ENCODE measurements at places on chromosomes 3 and 15.

DNA sequence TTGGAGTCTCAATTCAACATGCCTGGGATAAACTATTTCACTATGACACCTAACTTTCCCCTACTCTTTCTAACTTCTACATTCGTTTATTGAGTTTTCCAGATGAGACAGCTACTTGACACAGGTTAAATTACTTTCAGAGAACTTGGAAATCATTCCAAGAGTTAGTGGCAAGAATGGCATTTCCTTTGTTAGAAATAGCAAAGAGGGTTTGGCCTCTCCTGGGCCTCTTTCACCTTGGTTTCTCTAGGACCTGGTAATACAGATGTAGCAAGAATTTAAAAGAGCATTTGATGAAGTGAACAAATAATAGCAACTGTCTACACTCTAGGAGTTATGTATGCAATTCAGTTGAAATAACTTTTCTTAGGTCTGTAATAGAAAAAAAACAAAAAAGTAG is 748.9 kb downstream of the MECOM start:
- DNase-seq: no peak
- no peaks in the 10 kb centered on the region for H3K4me1 ChIP-seq
- no peaks in the 10 kb centered on the region for H3K27me3 ChIP-seq
- H3K4me3 ChIP-seq: no peak overlapping the region
- H3K27ac ChIP-seq: no peak overlapping the region

DNA sequence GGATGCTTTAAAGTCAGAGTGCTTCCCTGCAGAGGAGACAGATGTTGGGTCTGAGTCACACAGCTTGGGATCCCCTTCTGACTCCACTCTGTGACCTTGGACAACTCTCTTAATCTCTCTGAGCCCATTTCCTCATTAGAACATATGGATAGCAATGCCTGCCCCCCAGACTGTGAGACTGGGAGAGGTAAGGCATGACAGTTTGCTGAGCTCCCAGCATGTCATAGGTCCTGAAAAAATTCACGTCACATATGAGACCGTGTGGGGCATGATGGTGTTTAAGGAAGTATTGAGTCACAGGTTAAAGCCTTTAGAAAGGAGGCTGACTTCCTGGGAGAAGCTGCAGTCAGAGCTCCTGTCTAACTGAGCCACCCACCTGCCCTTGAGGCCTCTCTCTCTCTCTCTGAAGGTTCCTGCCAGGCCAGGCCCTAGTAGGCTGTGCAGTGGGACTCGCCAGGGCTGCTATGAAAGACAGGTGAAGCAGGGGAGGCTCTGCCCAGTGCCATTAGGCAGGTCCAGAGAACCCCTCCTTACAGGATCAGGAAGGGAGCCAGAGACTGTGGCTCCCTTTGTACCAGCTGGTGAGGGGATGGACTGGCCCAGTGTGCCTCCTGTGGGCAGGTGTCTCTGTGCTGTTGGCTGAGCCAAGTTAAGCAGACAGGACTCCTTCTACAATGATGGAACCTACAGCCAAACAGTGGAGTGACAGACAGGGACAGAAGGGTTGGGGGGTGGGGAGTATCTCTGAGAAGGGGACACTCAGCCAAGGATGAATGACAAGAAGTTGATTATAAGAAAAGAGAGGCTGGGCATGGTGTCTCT is 19.5 kb upstream of the DOCK3 start:
- no peaks in the 10 kb centered on the region for H3K4me1 ChIP-seq
- H3K27ac ChIP-seq: peak overlapping the region; percentile 26
- DNase-seq: no peak
- H3K27me3 ChIP-seq: no peaks in the 10 kb centered on the region

DNA sequence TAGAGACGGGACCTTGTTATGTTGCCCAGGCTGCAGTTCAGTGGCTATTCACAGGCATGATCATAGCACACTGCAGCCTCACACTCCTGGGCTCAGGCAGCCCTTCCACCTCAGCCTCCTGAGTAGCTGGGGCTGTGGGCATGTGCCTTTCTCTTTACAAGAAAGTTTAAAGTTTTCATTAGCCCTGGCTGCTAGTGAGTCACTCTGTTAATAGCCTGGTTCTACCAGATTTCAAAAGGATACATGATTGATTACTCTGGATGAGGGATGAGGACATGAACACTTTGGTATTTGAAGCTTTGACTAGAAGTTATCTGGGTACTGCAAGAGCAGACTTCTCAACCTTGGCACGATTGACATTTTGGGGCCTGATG is 95.1 kb downstream of the DHX36 start:
- no peaks in the 10 kb centered on the region for H3K27me3 ChIP-seq
- H3K36me3 ChIP-seq: no peaks in the 10 kb centered on the region
- no peak overlapping the region for H3K27ac ChIP-seq
- no peak overlapping the region for H3K4me3 ChIP-seq
- DNase-seq: no peak
- no peaks in the 10 kb centered on the region for H3K4me1 ChIP-seq

DNA sequence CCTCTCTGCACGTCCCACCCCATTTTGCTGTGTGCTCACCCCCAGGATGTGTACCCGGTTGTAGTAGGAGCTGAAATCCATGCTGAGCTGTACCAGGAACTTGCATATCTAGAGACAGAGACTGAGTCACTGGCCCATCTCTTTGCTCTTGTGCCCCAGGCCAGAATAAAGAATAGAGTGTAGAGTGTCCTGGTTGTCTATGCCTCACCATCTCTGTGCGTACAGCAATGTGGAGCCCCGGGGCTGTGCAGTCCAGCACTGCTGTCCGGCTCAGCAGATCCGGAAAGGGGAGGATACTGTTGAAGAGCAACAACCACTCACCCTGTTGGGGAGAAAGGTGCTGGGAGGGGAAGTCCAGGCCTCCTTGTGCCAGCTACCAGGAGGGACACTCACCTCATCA is 2.6 kb downstream of the DALRD3 start:
- peaks cover 54% of the 10 kb centered on the region for H3K36me3 ChIP-seq
- no peaks in the 10 kb centered on the region for H3K27me3 ChIP-seq
- H3K4me1 ChIP-seq: peaks cover 20% of the 10 kb centered on the region
- no peak overlapping the region for H3K27ac ChIP-seq

DNA sequence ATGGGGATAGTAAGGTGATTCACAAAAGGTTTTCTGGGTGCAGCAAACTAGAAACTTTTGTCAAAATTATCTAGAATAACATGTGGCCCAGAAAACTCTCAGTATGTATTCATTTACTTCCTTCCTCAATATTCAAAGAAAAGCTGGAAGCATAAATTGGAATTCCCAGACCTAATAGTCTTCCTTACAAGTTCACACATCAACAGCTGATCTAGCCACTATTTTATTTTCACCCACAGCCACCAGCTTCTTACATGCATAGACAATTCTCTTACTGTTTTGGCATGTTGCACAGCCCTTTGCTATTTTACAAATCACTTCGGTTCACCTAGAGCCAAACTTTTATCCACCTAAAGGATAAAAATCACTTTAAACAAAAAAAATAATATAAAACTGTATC is 647.8 kb upstream of the CCDC54 start:
- no peaks in the 10 kb centered on the region for H3K27me3 ChIP-seq
- H3K27ac ChIP-seq: no peak overlapping the region
- H3K36me3 ChIP-seq: no peaks in the 10 kb centered on the region
- H3K4me1 ChIP-seq: no peaks in the 10 kb centered on the region
- no peak for DNase-seq

- H3K27ac ChIP-seq: no peak overlapping the region
- no peaks in the 10 kb centered on the region for H3K4me1 ChIP-seq
- H3K36me3 ChIP-seq: no peaks in the 10 kb centered on the region
- no peaks in the 10 kb centered on the region for H3K27me3 ChIP-seq
- no peak for DNase-seq
Observed at GRCh38 chr15:70203981-70204560, 106.4 kb upstream of the TLE3 start.

- no peak for DNase-seq
- H3K27ac ChIP-seq: no peak overlapping the region
- no peak overlapping the region for H3K4me3 ChIP-seq
Observed at GRCh38 chr3:14256561-14257342, 78.1 kb downstream of the LSM3 start.

DNA sequence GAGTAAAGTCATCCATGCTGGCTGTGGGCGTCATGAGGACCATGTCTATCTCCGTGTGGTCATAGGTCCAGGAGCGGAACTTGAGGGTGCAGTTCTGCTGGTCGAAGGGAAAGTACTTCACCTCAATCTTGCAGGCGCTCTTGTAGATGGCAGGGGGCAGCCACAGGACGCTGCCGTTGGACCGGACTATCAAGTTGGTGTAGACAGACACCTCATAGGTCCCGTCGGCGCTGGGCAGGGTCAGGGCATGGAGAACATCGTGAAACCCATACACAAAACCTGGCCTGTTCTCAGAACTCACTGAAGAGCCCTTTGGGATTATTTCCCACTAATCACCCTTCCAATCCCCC is 8.9 kb upstream of the CHRNA3 start:
- no peaks in the 10 kb centered on the region for H3K4me1 ChIP-seq
- H3K27me3 ChIP-seq: no peaks in the 10 kb centered on the region
- H3K4me3 ChIP-seq: no peak overlapping the region
- H3K36me3 ChIP-seq: no peaks in the 10 kb centered on the region
- DNase-seq: no peak

DNA sequence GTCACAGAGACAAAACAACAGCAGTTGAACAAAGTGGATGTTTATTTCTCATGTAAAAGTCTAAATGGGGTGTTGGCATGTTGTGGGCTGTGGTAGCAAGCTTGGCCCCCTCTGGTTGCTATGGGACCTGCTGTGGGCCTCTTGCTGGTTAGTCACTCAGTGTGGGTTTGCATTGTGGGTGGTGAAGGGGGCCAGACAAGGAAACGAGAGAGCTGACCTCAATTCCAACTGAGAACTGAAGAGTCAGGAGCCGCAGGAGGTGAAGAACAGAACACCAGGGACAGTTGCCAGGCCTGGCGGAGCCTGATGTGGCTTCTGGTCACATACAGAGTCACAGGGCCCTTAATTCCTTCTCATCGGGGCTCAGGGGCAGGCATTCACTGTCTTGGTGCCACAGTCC is 1.9 kb upstream of the ADPGK start:
- H3K4me3 ChIP-seq: no peak overlapping the region
- no peak for DNase-seq
- H3K36me3 ChIP-seq: no peaks in the 10 kb centered on the region
- H3K4me1 ChIP-seq: peaks cover 38% of the 10 kb centered on the region
- no peaks in the 10 kb centered on the region for H3K27me3 ChIP-seq

DNA sequence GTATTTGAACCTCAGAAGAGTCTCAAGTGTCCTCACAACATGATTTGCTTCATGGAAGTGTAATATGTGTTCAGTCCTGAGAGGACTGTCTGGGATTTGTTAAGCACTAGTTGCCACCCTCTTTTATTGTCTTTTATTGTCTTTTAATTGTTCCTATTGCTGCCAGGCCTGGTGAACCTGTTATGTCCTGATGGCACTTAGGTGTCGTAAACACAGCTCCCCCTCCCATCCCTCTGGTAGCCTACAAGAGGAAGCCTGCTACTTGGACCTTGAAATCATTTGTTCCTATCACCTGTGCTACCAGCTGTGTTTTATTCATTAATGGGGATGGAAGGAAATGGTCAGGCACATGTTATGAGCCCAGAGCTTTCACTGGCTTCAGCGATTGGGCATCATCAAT is 19.3 kb downstream of the CCNB2 start:
- H3K36me3 ChIP-seq: no peaks in the 10 kb centered on the region
- H3K4me3 ChIP-seq: no peak overlapping the region

DNA sequence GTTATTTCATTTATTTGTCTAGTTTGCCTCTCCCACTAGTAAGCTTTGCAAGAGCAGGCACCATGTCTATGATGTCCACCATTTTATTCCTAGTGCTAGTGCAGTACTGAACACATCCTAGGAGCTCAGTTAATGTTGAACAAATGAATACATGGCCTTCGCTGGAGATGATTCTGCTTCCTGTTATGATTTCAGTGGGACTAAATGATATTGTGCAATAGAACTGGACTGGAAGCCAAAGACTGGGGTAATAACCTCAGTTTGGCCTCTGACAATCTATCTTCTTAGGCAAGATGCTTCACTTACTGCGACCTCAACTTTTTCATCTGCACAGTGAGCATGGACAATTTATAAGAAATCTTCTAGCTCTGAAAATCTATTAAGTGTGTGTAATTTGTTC is 191.3 kb downstream of the ADAMTSL3 start:
- no peaks in the 10 kb centered on the region for H3K27me3 ChIP-seq
- no peak overlapping the region for H3K27ac ChIP-seq
- no peaks in the 10 kb centered on the region for H3K36me3 ChIP-seq
- no peak for DNase-seq

- no peak for DNase-seq
- H3K36me3 ChIP-seq: no peaks in the 10 kb centered on the region
- no peak overlapping the region for H3K4me3 ChIP-seq
- H3K27me3 ChIP-seq: no peaks in the 10 kb centered on the region
- H3K27ac ChIP-seq: no peak overlapping the region
- no peaks in the 10 kb centered on the region for H3K4me1 ChIP-seq
Observed at GRCh38 chr15:39321977-39322376, 258.9 kb upstream of the THBS1 start.

DNA sequence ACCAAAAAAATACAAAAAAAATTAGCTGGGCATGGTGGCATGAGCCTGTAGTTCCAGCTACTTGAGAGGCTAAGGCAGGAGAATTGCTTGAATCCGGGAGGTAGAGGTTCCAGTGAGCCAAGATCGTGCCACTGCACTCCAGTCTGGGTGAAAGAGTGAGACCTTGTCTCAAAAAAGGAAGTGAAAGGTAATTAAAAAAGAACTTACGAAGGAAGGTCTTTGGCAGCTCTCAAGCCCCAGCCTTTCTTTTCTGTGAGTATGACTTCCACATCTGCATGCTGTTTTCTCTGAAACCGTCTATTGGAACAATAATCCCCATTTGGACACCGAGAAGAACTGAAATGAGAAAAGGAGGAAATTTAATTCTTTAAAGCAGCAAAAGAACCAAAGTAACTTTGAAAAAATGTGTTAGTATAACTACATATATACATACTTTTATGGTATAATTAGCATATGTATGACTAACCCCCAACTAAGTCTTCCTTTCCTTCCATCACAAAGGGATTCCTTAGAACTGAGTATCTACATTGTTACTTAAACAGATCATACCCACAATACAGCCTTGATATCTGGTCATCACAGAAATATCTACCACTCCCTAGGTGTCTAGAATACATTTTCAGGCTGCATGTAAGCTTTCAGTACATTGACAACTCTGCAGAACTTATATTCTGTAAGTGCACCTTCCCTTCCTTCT is 50.1 kb downstream of the SETD2 start:
- DNase-seq: no peak
- H3K27me3 ChIP-seq: no peaks in the 10 kb centered on the region
- peaks cover under 1% of the 10 kb centered on the region for H3K4me1 ChIP-seq
- H3K27ac ChIP-seq: no peak overlapping the region
- H3K36me3 ChIP-seq: no peaks in the 10 kb centered on the region

DNA sequence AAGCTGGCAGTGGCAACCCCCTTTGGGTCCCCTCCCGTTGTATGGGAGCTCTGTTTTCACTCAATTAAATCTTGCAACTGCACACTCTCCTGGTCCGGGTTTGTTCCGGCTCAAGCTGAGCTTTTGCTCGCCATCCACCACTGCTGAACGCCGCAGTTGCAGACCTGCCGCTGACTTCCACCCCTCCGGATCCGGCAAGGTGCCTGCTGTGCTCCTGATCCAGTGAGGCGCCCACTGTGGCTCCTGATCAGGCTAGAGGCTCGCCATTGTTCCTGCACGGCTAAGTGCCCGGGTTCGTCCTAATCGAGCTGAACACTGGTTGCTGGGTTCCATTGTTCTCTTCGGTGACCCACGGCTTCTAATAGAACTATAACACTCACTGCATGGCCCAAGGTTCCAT is 22.8 kb downstream of the CHST2 start:
- H3K27ac ChIP-seq: no peak overlapping the region
- no peak overlapping the region for H3K4me3 ChIP-seq
- H3K36me3 ChIP-seq: no peaks in the 10 kb centered on the region

- no peak overlapping the region for H3K27ac ChIP-seq
- H3K27me3 ChIP-seq: peaks cover 3% of the 10 kb centered on the region
- H3K4me3 ChIP-seq: no peak overlapping the region
- no peaks in the 10 kb centered on the region for H3K36me3 ChIP-seq
- H3K4me1 ChIP-seq: no peaks in the 10 kb centered on the region
Observed at GRCh38 chr15:96409215-96410138, 79.0 kb downstream of the NR2F2 start.

Data from naive thymus-derived CD4-positive, alpha-beta T cell (primary cell).